ENCODE measurements at places on chromosomes 16 and 17.

GRCh38 chr17:48996722-48997102, 473 bp upstream of the IGF2BP1 start:
- no peak for DNase-seq

DNA sequence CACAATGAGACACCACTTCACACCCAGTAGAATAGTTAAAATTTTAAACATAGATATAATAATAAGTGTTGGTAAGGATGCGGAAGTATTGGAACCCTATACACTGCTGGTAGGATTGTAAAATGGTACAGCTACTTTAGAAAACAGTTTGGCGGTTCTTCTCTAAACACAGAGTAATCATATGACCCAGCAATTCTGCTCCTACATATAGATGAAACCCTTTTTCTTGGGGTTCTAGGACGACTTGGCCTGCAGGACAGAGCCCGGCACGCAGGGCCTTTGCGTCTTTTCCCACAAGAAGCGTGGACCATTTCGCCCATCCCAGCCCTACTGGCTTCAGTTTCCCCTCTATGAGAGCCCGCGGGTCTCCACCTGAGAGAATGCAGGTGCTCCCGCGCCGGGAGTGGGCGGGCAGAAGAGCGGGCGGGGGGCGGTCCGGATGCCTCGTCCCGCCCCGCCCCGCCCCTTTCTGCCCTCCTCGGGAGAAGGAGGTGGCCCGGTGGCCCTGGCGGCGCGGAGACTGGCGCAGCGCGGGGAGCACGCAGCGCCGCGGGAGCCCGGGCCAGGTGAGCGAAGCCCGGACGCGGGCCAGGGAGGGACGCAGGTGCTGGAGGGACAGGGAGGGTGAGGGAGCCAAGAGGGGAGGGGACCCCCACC, at the start of gene SDR42E2:
Gene SDR42E2, plus strand, starts transcription at position 508 of the 657 bp plus-strand sequence. CDS start 3,077 bp downstream, outside the sequence.
- DNase-seq, result no peak

- no peak for DNase-seq
These were observed 27.8 kb upstream of the MGAT5B start for GRCh38 chr17:76840443-76840767.

GRCh38 chr17:57010487-57010886, 32.6 kb downstream of the SCPEP1 start:
- no peak for DNase-seq

GRCh38 chr16:27029525-27029924, 37.2 kb upstream of the C16orf82 start:
- DNase-seq, result no peak

DNA sequence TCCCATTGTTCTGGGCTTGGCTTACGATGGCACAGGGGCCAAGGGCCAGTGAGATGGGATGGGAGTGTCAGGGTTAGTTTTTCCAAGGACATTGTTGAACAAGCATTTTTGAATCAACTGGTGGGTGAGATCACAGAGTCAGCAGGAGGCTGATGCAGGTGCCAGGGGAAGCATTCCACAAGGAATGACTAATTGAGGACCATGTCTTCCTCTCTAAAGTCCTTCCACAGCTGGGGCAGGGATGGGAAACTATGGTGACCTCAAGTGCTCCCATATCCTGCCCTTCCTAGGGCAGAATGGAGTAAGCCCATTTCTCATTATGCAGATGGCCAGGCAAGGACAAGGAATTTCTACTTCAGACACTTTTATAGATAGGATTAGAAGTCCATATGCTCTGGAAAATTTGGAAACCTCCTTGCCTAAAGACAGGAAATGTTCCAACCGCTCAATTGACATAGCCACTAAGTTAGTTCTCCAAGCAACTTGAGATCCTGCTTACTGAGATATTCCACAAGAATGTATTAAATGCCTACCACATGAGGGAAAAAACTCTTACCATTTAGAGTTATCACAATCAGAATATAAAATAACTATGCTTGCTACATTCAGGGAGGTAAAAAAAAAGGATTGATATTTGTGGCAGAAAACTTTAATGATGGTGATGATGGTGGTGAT, 21.2 kb upstream of the ENGASE start:
- no peak for DNase-seq

- no peak for DNase-seq
These were observed 34.0 kb downstream of the FANCA start for GRCh38 chr16:89782489-89782888.

DNA sequence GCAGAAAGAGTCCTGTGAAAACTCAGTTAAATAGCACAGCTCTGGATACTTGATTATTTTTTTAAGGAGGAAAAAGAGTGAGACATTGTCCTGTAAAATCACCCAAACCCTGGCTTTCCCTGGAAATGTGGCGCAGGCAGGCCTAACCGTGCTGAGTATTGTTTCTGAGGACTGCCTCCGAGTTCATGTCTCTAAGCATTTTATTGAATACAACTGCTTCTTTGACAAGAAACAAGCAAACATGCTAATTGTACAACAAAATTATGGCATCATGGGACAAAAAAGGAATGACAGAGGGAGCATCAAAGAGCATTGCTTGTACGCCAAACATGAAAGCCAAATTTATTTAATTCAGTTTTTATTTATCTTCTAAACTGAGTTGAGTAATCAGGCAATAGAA, 64.5 kb upstream of the HSBP1 start:
- DNase-seq, result no peak

GRCh38 chr17:64264891-64265290, 1.8 kb upstream of the TEX2 start:
- DNase-seq, result no peak

DNA sequence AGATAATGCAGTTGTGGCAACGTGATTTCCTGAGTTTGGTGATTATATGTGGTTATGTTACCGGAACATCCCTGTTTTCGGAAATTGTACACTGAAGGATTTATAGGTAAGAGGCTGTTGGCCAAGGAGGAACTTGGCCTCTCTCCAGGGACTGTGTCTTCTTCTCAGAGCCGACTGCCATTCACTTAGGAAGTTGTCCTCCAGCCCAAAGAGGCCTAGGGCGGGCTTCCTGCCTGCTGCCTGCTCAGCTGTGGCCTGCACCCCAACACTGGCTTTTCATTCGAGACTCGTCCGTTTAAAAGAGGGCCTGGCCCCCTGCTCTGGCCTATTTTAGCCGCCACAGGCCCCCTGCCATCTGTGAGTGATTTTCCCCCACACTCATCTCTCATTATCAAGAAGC, 64.3 kb downstream of the ZDHHC7 start:
- no peak for DNase-seq

- DNase-seq, result no peak
These were observed 1.6 kb downstream of the AMFR start for GRCh38 chr16:56423584-56424403.

DNA sequence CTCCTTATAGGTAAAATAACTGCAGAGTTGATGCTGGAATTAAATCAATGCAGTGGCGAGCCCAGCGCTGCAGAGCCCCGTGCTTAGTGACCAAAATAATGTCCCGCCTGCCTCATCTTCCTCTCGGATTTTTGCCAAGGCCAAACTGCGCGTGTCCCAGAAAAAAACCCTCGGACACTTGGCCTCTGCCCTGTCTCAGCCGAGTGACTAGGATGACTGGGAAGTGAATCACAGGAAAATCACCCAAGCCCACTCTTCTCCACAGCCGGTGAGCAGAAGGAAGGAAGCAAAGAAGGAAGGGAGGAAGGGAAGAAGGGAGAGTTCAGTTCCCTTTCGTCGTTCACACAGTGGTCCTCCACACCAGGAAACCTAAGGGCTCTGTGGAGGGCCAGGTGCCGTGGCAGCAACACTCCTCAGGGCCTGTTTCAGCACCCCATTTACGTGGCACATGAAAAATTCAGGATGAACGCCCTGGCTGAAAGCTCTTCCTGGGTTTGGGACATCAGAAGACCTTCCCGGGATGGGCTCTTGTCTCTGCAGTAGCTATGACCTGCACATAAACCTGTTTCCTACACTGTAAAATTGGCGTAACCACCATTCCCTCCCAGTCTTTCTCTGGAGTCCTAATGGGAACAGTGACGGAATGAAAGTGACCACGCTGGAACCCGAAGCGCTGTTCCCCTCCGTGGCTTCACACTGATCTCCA, 25.4 kb upstream of the HOXB13 start:
- no peak for DNase-seq

GRCh38 chr17:3316836-3317235, 18.7 kb upstream of the OR3A1 start:
- no peak for DNase-seq

- no peak for DNase-seq
These were observed 887 bp downstream of the ZBTB4 start for GRCh38 chr17:7478276-7479212.

DNA sequence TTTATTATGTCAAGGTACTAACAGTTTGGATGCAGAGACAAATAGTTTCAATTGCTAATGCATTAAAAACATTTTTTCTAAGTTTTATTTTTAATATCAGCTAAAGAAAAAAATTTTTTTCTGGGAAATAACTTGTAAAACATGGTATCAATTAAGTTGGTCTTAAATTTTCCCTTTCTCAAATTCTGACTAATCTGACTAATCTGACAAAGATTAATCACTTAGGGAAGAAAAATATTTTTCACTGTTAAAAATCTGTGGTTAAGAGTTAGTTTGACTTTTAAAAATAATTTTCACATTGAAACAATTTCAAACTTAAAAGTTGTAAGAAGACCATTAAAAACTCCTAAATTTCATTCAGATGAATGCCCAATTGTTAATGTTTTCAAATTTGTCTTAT, 74.6 kb downstream of the MYO1D start:
- DNase-seq, result no peak

- no peak for DNase-seq
These were observed 1.4 kb downstream of the CBFB start for GRCh38 chr16:67030221-67030962.

- no peak for DNase-seq
These were observed 25.7 kb downstream of the SLFN12 start for GRCh38 chr17:35406568-35406967.

- DNase-seq, result no peak
These were observed 140.8 kb upstream of the ELAC2 start for GRCh38 chr17:13158494-13159240.

GRCh38 chr16:81779536-81780320, 637 bp downstream of the PLCG2 start:
- no peak for DNase-seq

GRCh38 chr16:75233611-75233938, 14.8 kb downstream of the CTRB1 start:
- no peak for DNase-seq

All from NCI-H187 treated with DMSO at 0.1 percent for 48 hours (cell line).